ENCODE measurements at places on chromosomes 4 and X.

DNA sequence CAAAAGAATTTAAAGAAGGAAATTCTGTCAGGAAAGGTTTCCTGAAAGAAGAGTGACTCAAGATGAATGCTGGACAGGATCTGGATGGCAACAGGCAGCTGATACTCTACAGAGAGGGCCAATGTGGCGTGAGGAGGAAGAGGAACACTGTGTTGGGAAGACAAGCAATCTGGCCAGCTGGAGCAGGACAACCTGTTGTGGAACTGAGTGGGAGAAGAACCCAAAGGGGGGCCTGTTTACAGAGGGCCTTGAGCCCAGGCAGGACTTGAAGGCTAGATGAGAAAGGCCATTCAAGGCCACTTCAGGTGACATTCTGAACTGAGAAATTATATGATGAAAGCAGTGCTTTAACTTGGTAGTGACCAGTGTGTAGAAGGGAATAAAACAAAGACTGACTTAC lies 8.5 kb downstream of the OTUD4 start:
- no peak for DNase-seq

- DNase-seq = no peak
Observed at GRCh38 chr4:28287831-28288233, 1427.2 kb downstream of the STIM2 start.

GRCh38 chr4:147447786-147448185 lies 33.1 kb upstream of the EDNRA start:
- DNase-seq = no peak

- no peak for DNase-seq
Observed at GRCh38 chrX:112571388-112571787, 108.3 kb downstream of the LHFPL1 start.

DNA sequence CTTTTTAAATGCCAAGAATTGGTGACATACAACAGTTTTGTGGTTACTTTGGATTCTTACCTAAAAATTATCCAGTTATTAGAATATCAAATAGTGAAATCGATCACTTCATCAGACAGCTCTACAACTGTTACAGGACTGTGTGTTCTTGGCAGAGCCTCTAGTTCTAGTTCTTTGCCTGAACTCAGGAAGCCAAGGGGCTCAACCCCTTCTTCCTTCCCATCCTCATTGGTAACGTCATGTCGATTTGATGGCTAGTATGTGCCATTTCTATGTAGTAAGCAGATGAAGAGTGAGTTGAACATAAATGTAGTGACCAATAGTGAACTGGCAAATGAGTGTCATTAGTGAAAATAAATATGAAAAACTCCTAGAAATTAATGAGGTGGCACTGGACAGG lies 59.4 kb upstream of the LIMCH1 start:
- DNase-seq = no peak

GRCh38 chr4:37243051-37243450 lies 1.5 kb upstream of the NWD2 start:
- no peak for DNase-seq

GRCh38 chrX:143437439-143437838 lies 79.8 kb downstream of the SPANXN3 start:
- DNase-seq = no peak

GRCh38 chr4:3501126-3501824 lies 30.9 kb downstream of the LRPAP1 start:
- no peak for DNase-seq

GRCh38 chr4:101337688-101338087 lies 9.6 kb downstream of the PPP3CA start:
- no peak for DNase-seq

DNA sequence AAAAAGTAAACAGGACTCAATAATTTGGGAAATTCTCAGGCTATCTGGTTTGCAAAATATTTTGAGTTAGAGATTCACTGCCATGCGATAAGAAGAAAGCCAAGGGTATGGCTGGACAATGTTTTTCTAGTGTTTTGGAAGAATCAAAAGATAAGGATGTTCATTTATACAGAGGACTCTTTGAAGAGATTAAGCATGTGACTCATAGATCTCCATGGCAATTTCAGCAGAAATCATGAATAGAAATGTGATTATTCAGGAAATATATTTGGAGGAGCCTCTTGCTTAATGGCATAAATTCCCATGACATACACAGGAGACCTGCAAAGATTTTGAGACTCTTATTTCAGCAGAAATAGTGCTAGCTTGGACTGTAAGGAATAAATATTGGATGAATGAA lies 16.7 kb upstream of the FRAS1 start:
- DNase-seq = no peak

- DNase-seq = no peak
Observed at GRCh38 chr4:63275491-63275890, 1133.8 kb downstream of the TECRL start.

DNA sequence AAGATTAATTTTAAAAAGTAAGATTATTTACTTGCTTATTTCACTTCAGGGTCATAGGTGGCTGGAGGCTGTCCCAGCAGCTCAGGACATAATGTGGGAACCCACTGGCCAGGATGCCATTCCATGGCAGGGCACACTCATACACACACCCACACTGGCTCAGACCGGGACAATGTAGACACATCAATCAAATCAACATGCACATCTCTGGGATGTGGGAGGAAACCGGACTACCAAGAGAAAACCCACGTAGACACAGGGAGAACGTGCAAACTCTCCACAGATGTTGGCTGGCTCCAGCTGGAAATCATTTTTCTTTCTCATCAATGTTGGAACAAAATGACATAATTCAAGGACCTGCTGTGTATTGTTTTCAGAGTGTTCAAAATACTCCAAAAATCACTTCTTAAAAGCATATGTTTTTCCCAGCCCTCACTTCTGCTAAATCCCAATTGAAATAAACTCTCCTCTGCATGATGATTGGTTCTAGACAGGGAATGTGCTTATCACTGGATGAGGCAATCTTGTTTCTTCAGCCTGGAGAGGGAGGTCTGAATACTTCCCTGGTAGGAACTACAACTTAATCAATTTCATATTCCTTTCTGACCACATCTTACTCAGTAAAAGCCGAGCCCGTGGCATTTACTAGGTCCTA lies 18.6 kb upstream of the CPE start:
- DNase-seq = no peak

GRCh38 chr4:112726041-112726440 lies 89.1 kb downstream of the LARP7 start:
- DNase-seq = no peak

- no peak for DNase-seq
Observed at GRCh38 chr4:94895081-94895480, 137.3 kb downstream of the BMPR1B start.

All from stimulated activated CD8-positive, alpha-beta memory T cell treated with anti-CD3 and anti-CD28 coated beads, Interleukin-2, amount 100 ng/mL, for 1 hour (primary cell).